OCI-M1 (cell line): ENCODE measurements at places on chromosomes 5 and 9.

DNA sequence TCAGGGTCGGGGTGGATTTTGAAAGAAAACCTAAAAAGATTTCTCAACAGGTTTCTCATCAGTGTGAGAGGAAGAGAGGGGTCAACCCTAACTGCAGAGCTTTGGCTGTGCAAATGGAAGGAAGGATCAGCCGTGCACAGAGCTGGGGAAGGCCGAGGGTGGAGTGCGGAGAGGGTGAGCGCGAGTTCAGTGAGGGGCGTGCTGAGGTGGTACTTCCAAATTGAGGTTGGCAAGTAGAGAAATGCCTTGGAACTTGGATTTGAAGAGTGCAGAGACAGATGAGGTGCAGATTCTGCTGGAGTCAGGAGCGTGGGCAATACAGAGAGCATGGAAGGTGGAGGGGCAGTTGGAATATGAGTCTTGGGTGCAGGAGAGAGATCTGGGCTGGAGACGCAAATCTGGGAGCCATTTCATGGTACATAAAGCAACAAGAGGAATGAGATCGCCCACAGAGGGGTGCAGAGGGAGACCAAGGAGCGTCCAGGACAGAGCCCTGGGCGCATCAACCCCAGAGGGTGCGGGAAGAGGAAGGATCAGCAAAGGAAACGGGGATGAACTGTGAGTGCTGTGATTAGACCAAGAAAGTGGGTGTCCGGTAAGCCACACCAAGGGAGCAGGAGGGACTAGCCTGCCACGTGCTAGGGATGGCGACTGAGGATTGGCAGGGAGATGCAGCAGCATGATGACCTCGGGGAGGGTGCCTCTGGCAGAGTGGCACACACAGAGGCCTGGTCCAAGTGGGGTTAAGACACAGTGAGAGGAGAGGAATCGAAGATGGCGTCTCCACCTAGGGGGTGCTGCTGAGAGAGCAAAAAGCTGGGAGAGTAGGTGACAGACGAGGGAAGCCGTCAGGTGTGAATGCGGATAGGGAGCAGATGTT lies 105.8 kb downstream of the ADAMTS2 start:
- no peak for DNase-seq

- no peak for DNase-seq
Measured at GRCh38 chr5:155193029-155193428, 179.5 kb downstream of the KIF4B start.

DNA sequence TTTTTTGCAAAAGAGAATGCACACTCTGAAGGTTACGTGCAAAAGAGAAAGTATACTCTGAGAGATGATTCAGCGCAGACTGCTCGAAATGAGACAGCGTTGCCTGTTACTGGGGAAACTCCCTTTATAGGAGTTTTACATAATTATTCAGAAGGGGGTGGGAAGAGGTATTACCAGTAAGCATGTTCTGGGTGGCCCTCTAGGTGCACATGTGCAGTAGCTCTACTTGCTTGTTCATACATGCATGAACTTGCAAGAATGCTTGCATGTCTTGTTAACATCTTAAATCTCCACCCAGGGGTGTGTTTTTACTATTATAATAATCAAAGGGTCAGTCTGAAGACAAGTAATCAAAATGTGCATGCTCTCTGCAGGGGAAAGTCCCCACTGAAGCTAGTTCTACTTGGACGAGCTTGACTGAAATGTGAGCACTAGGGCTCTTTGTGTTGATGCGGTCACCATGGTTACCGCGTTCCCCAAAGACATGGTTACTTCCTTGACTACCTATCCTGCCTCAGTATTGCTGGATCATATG lies 75.5 kb downstream of the SGCD start:
- no peak for DNase-seq

GRCh38 chr5:19531374-19531952 lies 456.5 kb downstream of the CDH18 start:
- DNase-seq: no peak

DNA sequence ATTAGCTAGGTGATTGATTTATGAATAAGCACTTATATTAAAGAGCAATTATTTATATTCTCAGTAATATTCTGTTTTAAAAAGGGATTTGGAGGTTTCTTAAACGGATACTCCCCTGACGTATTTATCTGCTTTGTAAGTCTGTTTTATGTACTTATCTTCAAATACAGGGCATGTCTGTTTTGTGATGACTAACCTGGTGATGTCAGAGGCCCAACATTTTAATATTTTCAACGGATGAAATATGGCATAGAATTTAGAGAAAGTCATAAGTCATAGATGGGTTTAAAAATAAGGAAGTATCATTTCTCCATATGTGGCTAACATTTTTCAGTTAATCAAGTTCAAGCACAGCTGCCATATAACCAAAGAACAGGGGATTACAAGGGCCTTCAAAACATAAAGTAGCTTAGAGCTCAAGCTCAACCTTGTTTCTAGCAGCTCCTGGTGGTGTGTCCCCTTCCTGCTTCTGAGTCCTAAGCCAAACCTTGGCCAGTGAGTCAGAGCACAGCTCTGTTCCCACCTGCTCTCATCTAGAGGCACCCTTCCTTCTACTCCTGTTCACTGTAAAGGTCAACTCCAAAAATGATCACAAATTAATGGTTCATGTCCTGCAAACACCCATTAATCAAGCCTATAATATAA lies 131.4 kb downstream of the OXCT1 start:
- peak; percentile 84 for DNase-seq

DNA sequence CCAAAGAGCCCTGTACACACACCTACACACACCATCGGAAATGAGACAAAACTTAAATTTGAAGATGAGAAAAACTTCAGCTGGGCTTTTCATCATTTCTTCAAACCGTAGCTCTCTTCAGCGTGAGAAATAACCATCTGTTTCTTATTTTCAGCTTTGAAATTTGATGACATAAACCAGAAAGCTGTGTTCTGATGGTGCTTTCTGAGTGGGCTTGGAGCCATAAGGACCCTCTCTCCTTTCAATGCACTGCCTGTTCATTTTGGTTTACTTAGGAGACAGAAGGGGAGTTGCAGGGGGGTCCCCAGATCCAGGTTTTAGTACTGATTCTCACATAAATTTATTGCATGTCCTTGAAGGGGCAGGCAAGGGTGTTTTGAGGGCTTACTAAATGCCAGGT lies 9.5 kb downstream of the FBXO10 start:
- no peak for DNase-seq

- no peak for DNase-seq
Measured at GRCh38 chr5:128007939-128008338, 75.6 kb upstream of the SLC12A2 start.

DNA sequence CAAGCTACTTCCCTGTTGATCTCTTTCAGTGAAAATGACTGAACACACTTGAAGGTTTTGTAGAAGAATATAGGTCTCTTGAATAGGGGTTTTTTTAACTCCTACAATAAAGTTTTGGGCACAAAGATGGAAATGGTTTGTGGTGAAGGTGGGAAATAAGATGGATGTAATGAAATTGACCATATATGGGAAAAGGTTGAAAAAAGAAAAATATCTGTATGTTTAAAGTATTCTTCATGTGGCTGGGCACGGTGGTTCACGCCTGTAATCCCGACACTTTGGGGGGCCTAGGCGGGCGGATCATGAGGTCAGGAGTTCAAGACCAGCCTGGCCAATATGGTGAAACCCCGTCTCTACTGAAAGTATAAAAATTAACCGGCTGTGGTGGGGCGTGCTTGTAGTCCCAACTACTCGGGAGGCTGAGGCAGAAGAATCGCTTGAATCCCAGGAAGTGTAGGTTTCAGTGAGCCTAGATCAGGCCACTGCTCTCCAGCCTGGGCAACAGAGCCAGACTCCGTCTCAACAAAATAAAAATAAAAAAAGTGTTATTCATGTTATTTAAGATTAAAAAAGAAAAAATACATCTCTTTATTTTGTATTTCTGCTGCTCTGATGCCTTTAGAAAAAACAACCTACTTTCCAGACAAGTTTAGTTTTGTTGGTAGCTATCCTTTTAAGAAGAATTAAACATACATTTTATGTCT lies 2.2 kb downstream of the RBM27 start:
- no peak for DNase-seq

DNA sequence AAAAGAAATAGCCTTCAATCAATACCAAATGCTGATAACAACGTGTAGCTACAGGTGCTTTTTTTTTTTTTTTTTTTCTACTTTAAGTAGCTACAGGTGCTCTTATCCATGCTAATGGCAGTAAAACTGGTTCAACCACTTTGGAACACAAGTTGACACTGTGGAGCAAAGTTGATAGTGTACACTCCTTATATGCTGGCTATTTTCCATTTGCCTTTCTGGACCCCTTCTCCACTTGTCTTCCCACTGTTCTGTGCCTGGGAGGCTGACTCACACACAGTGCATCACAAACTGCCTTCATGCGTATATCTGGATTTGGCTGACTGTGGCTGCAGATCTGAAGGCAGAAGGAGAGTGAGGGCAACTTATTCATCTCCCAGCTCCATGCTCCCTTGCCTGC lies 247.9 kb downstream of the MSX2 start:
- DNase-seq: no peak

DNA sequence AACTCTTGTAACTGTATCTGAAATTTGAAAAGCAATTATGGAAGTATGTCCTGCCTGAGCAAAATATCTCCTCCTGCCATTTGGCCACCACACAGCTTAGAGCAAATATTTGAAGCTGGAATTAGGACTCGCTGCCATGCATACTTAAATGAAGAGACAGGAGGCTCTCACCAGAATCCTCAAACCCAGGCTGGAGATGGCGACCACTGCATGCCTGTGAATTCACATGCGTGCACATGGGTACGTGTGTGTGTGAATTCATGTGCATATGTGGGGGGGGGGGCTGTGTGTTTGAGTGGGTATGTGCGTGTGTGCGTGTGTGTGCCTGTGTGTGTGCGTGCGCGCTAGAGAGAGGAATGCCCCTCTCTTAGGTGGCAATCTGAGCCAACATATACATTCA lies 84.1 kb upstream of the IRX1 start:
- DNase-seq: no peak

DNA sequence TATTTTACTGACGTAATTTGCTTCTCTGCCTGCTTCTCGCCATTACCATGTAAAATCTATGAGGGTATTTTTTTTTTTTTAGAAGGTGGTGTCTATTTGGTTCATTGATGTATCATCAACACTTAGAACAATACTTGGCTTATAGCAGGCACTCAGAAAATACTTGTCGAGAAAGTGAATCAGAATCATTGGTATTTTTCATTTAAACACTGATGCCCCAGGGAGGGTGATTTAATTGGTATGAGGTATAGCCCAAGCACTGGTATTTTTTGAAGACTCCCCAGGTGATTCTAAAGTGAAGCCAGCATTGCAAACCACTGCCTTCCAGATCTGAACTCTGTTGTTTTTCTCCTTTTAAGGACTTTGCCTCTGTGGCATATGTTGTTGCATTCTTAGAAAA lies 16.6 kb downstream of the PDZD2 start:
- DNase-seq: no peak

GRCh38 chr9:87434366-87434765 lies 63.3 kb upstream of the DAPK1 start:
- no peak for DNase-seq

DNA sequence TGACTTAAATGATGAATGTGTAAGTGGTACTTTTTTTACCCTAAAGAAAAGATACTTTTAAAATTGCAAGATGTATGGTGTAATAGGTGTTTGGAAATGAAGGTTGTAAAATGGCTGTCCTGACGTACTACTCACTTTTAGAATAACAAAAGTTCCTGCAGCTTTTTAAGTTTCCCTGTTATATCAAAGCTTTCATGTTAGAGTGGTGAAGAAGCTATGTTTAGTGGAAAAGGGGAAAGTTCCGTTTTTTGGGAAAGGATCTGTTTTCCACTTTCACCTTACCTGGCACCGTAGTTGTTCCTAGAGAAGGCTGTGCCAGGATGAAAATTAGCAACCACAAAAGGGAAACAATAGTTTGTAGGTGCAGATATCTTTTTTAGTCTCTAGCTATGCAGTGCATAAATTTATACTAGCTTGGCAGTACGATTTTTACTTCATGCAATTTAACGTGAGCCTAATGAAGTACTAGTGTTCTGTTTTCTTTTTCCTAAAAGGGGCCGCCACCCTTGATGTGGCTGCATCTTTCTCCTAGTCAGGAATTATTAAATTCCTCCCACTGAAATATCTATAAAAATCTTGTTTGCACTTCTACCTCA lies 1.3 kb downstream of the TNPO1 start:
- peak; percentile 20 for DNase-seq

DNA sequence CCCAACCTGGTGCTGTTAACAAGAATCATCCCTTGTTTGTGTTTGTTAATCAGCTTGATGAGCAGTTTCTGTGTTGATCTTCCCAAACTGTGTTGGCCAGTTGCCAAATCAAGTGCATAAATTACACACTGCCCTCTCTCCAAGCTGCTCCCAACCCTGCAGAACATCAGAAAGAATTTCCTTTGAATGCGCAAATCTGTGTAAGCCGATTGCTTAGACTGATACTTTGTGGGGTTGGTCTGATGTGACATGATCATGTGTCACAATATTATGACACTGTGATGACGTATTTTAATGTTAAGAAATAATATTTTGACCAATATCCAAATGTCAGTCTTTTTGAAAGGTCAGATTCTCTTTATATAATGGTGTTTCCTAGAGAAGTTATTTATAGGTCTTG lies 766.4 kb upstream of the WWC1 start:
- no peak for DNase-seq

GRCh38 chr5:145557345-145557744 lies 277.8 kb downstream of the PRELID2 start:
- no peak for DNase-seq

DNA sequence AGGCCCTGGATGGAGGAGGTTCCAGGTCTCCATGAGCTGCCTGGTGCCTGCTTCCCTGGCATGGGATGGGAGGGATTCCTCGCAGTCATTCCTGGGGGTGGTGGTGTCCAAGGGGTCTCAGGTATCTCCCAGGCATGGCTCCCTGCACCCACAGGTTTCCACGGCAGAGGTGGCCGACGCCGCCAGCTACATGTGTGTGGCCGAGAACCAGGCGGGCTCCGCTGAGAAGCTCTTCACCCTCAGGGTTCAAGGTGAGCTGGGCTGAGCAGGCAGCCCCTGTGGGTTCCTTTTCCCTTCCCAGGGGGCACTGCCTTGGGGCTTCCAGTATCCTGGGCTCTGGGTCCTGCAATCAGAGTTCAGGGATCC lies 61.4 kb upstream of the ASS1 start:
- DNase-seq: no peak

- no peak for DNase-seq
Measured at GRCh38 chr9:85600675-85601263, 141.0 kb downstream of the AGTPBP1 start.

DNA sequence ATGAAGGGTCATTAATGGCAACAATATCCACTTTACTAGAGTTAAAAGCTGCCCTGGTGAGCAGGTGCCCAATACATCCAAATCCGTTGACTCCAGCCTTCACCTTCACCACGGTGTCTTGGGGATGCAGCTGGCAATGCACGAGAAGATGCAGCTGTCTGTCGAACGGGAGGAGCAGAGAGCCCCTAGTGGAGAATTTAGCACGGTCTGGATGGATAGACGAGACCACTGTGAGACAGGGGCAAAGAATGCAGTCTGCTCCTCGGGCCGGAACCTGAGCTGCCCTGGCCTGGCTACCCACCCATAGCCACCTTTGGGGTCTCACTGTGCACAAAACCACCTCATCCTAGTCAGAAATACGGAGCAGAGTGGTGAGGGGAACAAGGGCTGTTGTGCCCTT lies 35.1 kb downstream of the ADRA1B start:
- DNase-seq: peak; percentile 12
